RWPE1 (cell line): ENCODE measurements at places on chromosomes 13 and 19.
A peak's percentile ranks its signal among the peaks of the same experiment; 100 is the strongest.

DNA sequence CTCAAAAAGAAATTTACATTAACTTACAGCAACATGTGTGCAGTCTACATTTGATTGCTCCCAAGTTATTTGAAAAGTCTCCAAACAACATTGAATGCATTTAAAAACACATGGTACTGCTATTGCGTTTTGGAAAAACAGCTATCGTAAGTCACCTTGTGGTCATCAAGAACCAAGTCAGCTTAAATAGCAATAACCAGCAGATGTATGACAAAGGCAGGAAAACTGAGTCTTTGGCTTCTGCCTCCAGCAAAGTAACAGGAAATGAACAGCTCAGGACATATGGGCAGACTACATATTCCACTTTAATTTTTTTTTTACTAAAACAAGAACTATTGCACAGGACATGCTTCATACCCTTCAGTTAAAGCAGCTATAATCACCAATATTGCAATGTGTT is 580.6 kb upstream of the SPRY2 start:
- DNase-seq: no peak

GRCh38 chr13:103349211-103349980 is 283.2 kb upstream of the SLC10A2 start:
- DNase-seq: no peak

DNA sequence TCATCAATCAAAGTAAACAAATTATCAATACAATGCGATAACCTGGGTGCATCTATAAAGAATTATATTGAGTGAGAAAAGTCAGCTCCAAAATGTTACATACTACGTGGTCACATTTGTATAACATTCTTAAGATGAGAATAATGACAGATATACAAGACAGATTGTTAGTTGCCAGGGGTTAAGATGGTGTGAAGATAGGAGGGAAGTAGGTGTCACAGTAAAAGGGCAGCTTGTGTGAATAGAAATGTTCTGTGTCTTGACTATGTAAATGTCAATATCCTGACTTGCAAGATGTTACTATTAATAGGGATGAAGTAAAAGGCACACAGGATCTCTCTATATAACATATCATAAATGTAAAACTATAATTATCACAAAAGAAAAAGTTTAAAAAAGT is 611.2 kb upstream of the SPRY2 start:
- no peak for DNase-seq

DNA sequence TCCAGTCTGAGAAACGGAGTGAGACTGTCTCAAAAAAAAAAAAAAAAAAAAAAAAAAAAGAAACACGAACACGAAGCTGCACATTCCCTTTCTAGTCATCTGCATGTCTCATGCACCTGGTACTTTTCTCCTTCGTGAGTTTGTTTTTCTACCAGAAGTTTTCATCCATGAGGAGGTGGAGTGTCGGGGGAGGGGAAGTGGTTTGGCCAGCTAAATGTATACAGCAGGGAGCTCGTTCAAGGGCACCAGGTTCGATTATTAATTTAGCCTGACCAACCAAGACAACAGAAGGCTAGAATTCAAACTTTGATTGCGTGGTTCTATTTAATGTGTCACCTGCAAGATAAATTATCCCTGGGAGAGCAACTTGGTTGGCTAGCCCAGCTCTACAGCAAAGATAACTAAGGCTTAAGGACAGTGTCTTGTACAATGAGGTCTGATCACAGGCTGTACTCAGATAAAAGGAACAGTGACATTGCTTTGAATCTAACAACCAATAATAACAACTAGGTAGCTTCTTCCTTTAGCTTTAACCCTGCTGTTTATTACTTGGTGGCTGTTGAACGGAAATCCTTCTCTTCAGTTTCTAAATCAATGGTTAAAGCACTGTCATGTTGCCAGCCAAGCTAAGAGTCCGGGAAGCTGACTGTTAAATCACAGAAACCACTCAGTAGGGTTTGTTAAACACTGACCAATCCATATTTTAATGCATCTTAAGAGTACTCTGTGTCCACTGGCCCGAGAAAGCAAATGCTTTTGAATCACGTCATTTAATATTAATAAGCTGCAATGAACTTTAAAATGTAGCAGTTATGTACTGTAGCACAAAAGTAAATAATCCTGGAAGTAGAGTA is 98.4 kb upstream of the STARD13 start:
- no peak for DNase-seq

DNA sequence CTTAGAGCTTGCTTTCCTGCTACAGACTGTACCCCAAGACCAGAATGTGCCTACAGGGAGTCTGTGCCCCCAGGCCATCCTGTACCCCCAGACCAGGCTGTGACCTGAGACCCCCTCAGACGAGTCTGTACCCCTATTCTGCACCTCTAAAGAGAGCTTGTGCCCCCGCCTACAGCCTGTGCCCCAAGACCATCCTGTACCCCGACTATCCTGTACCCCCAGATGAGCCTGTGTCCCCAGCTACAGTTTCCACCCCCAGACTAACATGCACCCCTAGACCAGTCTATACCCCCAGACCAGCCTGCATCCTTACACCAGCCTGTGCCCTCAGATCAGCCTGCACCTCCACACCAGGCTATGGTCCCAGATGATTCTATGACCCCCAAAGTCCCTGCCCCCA is 2.0 kb downstream of the CACNG6 start:
- DNase-seq: no peak

DNA sequence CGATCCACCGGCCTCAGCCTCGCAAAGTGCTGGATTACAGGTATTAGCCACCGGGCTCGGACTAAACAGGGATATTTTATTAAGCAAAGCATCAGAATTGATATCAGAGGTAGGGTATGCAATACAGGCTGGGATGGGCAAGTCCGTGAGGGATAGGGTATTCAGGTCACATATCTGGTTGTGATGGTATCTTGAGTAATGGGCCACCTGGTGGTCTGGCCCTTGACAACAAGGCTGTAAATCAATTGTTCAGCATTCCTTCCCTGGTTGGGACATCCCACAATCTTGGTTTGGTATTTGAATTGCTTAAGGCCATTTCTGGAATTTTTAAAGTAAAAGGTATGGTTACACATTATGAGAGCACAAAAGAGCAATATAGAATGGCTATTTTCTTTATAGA is 1588.0 kb downstream of the SLITRK1 start:
- no peak for DNase-seq

DNA sequence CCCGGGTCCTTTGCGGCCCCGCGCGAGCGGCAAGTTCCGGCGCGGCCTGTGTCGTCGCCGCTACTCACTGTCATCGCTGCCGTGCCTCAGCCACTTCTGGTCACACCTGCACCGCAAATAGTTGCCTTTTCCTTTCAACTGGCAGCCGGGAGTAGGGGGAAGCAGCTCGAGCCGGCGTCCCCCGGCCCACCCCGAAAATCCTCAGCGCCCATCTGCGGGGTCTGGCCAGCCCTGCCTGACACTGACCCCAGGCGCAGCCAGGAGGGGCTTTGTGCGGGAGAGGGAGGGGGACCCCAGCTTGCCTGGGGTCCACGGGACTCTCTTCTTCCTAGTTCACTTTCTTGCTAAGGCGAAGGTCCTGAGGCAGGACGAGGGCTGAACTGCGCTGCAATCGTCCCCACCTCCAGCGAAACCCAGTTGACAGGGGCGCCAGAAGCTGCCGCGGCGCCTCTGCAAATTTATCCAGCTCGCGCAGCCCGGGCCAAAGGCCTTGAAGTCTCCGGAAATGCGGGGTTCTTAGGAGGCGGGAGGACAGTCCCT is 1.7 kb downstream of the PDX1 start:
- DNase-seq: no peak

DNA sequence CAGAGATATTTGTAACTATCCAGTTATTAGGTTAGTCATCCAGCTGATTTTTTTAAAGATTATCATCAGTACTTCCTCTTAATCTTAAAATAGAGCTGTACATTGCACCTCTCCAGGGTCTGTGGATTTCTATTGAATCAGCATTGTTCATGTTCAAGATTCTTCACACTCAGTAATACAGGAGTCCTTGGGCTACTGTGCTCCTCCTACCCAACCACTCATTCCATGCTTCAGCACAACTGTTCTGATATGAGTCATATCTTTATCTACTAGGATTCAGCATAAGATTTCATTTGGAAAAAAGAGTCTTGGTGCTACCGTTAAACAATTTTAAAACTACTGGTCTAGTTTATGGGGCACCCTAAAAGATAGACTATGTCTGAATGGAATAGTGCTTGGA is 357.8 kb downstream of the DCT start:
- no peak for DNase-seq

- DNase-seq: no peak
These were observed 2.9 kb downstream of the CD70 start for GRCh38 chr19:6587998-6588507.

GRCh38 chr19:1748115-1748872 is 5.0 kb upstream of the ONECUT3 start:
- peak; percentile 54 for DNase-seq

DNA sequence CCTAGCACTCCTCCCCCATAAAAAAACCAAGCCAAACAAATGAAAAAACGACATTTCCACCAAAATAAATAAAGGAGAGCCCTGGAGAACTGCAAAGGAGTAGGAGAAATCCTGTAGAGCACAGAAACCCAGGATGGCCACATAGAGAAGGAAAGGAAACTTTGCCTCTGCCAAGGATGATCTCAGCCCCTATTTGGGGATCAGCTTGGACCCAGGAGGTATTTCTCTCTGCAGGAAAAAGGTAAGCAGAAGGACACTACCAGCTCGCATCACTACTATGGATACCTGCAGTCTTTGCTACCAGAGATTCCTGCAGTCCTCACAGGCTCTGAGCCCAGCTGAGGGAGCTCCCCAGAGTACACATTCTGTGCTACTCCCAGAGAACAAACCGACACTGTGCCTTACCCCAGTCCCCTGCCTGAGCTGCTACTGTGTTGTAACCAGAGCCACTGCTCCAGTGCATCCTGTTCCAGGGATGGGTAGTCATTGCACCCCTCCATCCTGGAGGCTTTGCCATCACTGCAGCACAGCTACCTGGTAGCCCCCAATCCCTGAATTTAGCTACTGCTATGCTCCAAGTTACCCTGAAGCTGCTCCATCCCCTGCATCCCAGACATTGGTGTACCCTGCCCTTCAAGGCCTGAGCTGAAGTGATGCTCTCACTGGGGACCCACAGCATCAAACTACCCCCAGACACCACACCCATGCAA is 41.7 kb downstream of the VWA8 start:
- DNase-seq: no peak

DNA sequence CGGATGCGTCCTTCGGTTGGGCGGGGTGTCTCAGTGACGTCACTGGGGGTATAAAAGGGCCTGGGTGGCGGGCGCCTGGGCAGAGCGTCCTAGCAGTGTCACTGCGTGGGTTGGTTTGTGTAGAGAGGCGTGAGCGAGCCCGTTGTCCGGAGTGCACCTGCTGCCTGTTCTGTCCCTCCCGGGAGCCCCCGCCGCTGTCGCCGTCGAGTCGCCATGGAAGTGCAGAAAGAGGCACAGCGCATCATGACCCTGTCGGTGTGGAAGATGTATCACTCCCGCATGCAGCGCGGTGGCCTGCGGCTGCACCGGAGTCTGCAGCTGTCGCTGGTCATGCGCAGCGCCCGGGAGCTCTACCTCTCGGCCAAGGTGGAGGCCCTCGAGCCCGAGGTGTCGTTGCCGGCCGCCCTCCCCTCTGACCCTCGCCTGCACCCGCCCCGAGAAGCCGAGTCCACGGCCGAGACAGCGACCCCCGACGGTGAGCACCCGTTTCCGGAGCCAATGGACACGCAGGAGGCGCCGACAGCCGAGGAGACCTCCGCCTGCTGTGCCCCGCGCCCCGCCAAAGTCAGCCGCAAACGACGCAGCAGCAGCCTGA is 2.9 kb downstream of the IER2 start:
- DNase-seq: peak; percentile 94

GRCh38 chr13:48233889-48234488 is 983 bp downstream of the ITM2B start:
- DNase-seq: no peak
